ENCODE measurements at places on chromosomes 16 and 17.

- no peak for DNase-seq
Measured at GRCh38 chr17:68296217-68297191, 5.2 kb downstream of the ARSG start.

DNA sequence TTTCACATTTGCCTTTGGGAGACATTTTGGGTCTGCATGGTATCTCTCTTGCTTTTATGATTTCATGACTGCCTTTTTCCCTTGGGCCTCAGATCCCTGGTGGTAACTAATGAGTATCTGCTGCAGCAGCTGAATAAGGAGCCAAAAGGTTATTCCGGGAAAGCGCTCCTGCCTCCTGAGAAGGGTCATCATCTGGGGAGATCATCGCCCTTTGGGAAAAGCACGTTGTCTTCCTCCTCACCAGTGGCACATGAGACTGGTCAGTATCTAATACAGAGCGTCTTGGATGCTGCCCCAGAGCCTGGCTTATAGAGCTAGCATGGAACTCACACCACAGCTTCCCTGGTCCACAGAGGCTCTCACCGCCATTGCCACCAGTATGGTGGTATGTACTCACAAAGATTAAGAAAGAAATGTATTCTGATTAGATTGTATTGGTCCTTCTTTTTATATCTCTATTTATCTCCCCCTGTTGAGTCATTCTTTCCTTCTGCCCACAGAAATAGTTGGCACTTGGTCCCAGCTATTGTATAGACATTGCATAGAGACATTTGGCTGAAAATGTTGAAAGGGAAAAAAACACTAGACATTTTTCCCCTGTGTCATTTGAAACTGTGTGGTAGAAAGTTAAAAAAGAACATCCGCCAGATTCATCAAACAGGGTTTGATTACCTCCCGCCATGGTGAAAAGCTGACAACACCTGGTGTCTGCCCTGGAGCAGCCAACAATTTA is 8.4 kb downstream of the TPPP3 start:
- DNase-seq, result no peak

DNA sequence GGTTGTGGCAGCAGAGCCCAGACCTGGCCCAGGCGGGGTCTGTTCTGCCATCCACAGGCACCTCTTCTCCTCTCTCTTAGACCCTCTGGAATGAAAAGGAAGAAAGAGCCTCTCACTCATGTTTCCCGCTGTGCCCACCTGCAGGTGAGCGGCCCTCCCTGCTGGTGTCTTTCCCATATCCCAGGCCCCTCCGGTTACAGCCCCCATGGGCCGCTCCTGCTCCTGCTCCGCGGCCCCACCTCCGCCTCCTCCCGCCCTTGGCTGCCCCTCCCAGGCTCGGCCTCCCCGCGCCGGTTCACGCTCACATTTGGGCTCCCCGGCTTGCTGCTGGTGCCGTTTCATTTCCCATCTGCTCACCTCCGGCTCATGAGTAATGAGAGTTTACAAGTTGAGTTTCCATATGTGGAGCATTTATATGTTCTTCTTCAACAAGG is 98.7 kb upstream of the SDK2 start:
- no peak for DNase-seq

GRCh38 chr16:74026373-74027281 is 270.0 kb upstream of the PSMD7 start:
- no peak for DNase-seq

DNA sequence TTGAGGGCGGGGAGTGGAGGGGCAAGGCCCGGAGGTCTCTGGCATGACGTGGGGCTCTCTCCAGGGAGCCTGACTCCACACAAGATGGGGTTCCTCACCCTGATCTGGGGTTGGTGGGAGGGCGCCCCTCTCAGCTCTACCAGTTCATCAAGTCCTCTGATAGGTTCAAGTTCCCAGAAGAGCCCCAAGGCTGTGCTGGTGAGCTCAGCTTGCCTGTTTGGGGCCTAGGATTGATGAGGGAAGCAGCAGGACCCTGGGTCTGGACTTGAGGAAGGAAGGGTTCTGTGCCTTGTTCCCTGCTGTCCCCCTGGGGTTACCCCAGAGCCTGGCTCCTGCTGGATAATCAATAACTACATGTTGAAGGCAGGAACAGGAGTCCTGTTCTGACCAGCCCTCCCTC is 3.5 kb downstream of the MGAT5B start:
- no peak for DNase-seq

- DNase-seq, result no peak
Measured at GRCh38 chr16:9232102-9232770, 140.8 kb downstream of the HAPSTR1 start.

- DNase-seq, result no peak
Measured at GRCh38 chr16:22751104-22751667, 62.8 kb upstream of the HS3ST2 start.

GRCh38 chr17:74904687-74905409 is 11.4 kb upstream of the FADS6 start:
- no peak for DNase-seq

Data from activated CD4-positive, alpha-beta T cell treated with anti-CD3 and anti-CD28 coated beads, Interleukin-2, amount 50 U/mL, for 4 hours (primary cell).